Occipital lobe (tissue), 3 donors: ENCODE measurements at places on chromosomes 7 and 10. TPM values are rescaled to one million over a fixed set of nuclear protein-coding genes. Genes with fewer than 3 reads are reported as not detected.

EPO gene
- total RNA-seq: not detected

ICA1 gene
- 49.8 TPM for total RNA-seq

IFIT5 gene
- 60.7 TPM for total RNA-seq

AS3MT gene
- 10.8 TPM for total RNA-seq

PNLIPRP2 gene
- not detected for total RNA-seq
